ENCODE measurements at places on chromosomes 16 and 17. TPM values are rescaled to one million over a fixed set of nuclear protein-coding genes. Genes with fewer than 3 reads are reported as not detected.
A peak's percentile ranks its signal among the peaks of the same experiment; 100 is the strongest.

Gene ERN1
- 33.8 TPM for total RNA-seq

Gene CX3CL1
- total RNA-seq: not detected

Gene DCAF7
- 20.0 TPM for total RNA-seq

- no peaks in the 10 kb centered on the region for H3K36me3 ChIP-seq
- peaks cover 6% of the 10 kb centered on the region for H3K27me3 ChIP-seq
- DNase-seq: no peak
Measured at GRCh38 chr17:63929860-63930766, 2.0 kb downstream of the CD79B start.

DNA sequence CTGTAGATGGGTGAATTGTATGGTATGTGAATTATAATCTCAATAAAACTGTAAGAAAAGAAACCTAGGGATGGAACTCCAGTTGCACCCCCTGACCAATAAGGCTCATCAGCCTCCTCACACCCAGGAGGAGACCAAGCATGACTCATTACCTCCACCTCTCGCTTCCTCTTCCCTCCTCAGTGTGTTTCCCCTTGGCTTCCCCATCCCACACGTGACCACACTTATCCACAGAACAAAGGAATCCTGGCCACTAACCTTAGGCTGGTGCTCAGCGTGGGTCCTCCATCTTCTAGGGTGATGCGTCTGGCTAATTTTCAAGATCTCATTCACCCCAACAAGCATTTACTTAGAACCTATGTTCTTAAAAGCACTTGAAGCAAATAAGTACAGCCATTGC, 36.2 kb upstream of the MAP3K14 start:
- H3K27me3 ChIP-seq: no peaks in the 10 kb centered on the region
- H3K27ac ChIP-seq: no peak overlapping the region
- DNase-seq: no peak
- no peaks in the 10 kb centered on the region for H3K4me1 ChIP-seq
- no peak overlapping the region for H3K4me3 ChIP-seq

DNA sequence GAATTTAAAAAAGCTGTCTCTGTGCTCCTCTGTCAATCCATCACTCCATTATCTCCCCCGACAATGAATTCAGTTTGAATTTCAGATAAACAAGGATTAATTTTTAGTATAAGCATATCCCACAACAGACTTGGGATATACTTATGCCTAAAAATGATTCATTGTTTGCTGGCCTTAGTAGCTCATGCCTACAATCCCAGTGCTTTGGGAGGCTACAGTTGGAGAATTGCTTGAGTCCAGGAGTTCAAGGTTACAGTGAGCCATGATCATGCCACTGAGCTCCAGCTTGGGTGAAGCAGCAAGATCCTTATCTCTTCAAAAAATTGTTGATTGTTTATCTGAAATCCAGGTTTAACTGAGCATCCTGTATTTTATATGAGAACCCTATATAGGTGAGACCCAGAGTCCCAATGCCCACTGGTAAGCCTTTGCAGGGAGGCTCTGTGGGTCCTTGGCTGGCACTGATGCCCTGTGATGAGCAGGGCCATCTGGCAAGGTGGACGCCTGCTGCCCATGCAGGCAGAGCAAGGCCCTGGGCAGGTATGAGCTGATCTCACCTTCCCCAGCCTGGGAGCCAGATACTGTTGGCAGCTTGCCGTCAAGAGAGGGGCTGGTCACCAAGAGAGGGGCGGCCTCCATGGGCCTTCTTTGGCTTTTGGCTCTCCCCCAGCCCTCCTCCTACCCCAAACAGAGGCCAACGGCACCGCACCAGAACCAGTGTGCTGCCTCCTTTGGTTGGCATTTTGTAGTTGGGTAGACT, 158.7 kb downstream of the SEC14L1 start:
- H3K4me1 ChIP-seq: peaks cover under 1% of the 10 kb centered on the region
- no peak overlapping the region for H3K4me3 ChIP-seq
- H3K27me3 ChIP-seq: no peaks in the 10 kb centered on the region
- DNase-seq: peak; percentile 3
- H3K27ac ChIP-seq: no peak overlapping the region

DNA sequence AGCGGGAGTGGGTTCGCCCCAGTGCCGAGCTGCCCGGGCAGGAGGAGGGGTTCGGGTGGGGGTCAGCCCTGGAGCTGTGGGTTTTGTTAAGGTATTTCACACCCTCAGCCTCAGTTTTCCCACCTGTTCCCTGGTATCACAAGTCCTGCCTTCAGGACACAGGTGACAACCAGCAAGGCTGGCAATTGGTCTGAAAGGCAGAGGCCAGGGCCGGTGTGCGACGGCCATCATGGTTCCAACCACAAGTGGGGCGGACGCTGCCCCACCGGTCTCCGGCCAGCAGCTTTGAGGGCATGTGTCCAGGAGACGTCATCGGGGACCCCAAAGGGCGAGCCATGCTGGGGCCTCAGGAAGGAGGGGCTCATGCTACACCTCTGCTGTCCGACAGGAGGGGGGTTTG, 10.8 kb downstream of the ZNF469 start:
- no peak for DNase-seq
- no peak overlapping the region for H3K27ac ChIP-seq
- peaks cover 42% of the 10 kb centered on the region for H3K27me3 ChIP-seq
- H3K4me3 ChIP-seq: no peak overlapping the region
- peaks cover 18% of the 10 kb centered on the region for H3K4me1 ChIP-seq

GRCh38 chr17:18117982-18118975, 9.7 kb downstream of the MYO15A start:
- H3K4me3 ChIP-seq: no peak overlapping the region
- no peak overlapping the region for H3K27ac ChIP-seq
- H3K27me3 ChIP-seq: no peaks in the 10 kb centered on the region

- peaks cover 28% of the 10 kb centered on the region for H3K4me1 ChIP-seq
- H3K4me3 ChIP-seq: no peak overlapping the region
- no peaks in the 10 kb centered on the region for H3K27me3 ChIP-seq
- no peaks in the 10 kb centered on the region for H3K36me3 ChIP-seq
- H3K27ac ChIP-seq: no peak overlapping the region
Measured at GRCh38 chr16:20383106-20384029, 21.2 kb downstream of the PDILT start.

- no peak for DNase-seq
- H3K27me3 ChIP-seq: no peaks in the 10 kb centered on the region
- H3K4me3 ChIP-seq: no peak overlapping the region
- no peak overlapping the region for H3K27ac ChIP-seq
- peaks cover 98% of the 10 kb centered on the region for H3K36me3 ChIP-seq
Measured at GRCh38 chr17:19915245-19915978, 47.7 kb upstream of the ULK2 start.

DNA sequence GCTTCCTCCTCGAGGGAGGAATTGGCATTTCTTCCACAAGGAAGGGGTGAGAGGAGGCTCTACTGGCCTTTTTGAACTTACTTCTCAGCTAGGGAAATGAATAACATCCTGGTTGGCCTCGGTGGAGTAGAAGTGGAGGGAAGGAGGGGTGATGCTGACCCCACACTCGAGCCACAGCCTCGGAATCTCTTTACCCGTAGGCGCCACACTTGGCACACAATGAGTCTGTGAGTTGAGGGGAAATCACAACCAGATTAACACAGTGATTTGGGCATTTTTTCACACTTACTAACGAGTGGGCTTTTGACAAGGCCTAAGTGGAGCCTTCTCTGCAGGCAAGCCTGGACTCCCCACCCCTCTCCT, 47.3 kb upstream of the TBX2 start:
- H3K27me3 ChIP-seq: no peaks in the 10 kb centered on the region
- H3K4me3 ChIP-seq: no peak overlapping the region
- H3K4me1 ChIP-seq: no peaks in the 10 kb centered on the region
- H3K36me3 ChIP-seq: no peaks in the 10 kb centered on the region

GRCh38 chr16:49632086-49632794, 223.7 kb downstream of the ZNF423 start:
- H3K27ac ChIP-seq: no peak overlapping the region
- no peak for DNase-seq
- no peaks in the 10 kb centered on the region for H3K27me3 ChIP-seq
- H3K4me3 ChIP-seq: no peak overlapping the region
- peaks cover 7% of the 10 kb centered on the region for H3K4me1 ChIP-seq
- H3K36me3 ChIP-seq: peaks cover 9% of the 10 kb centered on the region

DNA sequence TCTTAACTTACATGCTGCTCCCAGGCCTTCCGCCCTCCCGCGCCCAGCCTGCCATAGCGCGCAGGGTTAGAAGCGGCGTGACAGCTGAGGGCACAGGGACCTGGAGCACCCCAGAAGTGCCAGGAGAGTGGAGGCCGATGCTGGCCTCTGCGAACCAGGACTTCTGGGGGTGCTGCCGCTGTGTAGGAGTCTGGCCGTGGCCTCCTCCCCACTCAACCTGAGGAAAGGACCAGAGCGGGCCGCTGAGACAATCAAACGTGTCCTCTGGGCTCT, 1.9 kb upstream of the TMEM204 start:
- H3K4me3 ChIP-seq: peak overlapping the region; percentile 23
- no peak for DNase-seq
- peak overlapping the region; percentile 91 for H3K27ac ChIP-seq

DNA sequence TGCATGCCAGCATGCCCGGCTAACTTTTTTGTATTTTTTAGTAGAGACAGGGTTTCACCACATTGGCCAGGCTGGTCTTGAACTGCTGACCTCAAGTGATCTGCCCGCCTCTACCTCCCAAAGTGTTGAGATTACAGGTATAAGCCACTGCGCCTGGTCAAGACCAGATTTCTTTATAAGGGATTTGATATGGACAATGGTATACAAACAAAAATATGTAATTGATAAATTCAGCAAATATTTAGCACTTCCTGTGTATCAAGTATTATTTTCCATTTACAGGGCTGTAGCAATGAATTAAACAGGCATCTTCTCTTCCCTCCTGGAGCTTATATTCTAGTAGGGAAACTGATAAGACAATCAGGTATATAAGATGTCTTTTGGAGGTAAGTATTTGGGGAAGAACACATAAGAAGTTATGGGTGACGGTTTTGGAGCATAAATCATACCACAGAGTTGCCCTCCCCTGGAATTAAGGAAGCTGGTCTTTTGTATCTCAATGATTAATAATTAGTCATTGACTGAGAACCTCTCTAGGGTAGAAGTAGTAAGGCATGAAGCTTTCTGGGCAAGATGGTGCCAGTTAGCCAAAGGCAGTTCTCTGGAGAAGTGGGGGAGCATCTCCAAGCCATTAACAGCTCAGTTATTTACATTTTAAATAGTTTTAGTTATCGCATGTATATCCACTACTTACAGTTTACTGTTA, 35.8 kb downstream of the TANC2 start:
- H3K4me3 ChIP-seq: no peak overlapping the region
- H3K4me1 ChIP-seq: no peaks in the 10 kb centered on the region
- DNase-seq: no peak
- H3K27me3 ChIP-seq: no peaks in the 10 kb centered on the region
- no peaks in the 10 kb centered on the region for H3K36me3 ChIP-seq

DNA sequence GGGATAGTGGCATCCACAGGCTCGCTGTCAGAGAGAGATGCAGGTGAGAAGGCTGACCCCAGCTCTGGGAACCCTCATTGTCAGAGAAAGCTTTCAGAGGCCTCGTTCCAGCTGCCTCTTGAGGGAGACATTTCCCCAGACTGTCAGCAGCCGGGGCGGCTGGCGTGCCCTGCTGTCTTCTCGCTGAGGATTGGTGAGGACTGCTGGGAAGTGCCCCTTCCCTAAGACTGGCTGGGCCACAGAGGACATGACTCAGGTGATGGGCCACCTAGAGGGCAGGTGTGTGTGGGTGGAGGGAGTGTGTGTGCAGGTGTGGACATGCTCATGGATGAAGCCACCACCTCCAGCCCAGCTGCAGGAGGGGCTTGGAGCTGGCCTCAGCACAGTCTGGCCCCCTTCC, 25.3 kb downstream of the SPACA3 start:
- no peaks in the 10 kb centered on the region for H3K27me3 ChIP-seq
- no peak overlapping the region for H3K27ac ChIP-seq
- H3K4me3 ChIP-seq: no peak overlapping the region
- H3K4me1 ChIP-seq: no peaks in the 10 kb centered on the region
- H3K36me3 ChIP-seq: no peaks in the 10 kb centered on the region

DNA sequence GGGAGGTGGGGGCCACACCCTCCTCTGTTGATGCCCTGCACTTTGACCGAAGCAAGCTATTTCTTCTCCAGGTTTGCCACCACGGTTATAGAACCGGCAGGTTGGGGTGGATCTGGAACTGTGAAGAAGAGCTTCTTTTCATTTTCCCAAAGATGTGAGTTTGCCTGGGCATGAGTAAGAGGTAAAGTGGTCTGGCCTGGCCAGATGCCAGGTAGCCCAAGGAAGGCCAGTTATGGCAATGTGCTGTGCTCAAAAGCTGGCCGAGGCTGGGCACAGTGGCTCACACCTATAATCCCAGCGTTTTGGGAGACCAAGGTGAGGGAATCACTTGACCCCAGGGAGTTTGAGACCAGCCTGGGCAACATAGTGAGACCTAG, 18.7 kb downstream of the ATP6V0D1 start:
- H3K4me3 ChIP-seq: no peak overlapping the region
- H3K27me3 ChIP-seq: no peaks in the 10 kb centered on the region
- DNase-seq: no peak
- H3K27ac ChIP-seq: peak overlapping the region; percentile 80
- no peaks in the 10 kb centered on the region for H3K36me3 ChIP-seq

DNA sequence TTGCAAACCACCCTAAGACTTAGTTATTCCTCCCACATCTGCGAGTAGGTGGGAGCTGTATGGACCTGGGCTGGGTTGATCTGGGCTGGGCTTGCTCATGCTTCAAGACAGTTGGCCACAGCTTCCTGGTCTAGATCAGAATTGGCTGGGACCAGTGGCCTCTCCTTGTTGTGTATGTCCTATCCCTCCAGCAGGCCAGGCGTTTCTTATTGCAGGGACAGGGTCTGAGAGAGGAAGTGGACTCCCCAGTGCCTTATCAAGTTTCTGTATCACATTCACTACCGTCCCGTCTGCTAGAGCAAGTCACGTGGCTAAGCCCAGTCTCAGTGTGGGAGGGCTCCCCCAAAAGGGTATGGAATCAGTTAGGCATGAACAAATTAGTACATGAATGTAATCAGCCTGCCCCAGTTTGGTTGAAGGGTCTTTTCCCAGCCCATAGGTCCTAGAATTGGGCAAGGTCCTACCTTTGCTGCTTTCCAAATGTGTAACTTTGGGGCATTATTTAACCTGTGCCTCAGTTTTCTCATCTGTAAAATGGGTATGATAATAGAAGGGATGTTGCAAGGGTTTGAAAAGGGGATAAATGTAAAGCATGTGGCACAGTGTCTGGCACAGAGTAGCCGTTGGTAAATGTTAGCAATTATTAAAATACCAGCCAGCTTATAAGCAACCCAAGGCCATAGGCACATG, 36.0 kb downstream of the NKD1 start:
- no peak overlapping the region for H3K4me3 ChIP-seq
- no peaks in the 10 kb centered on the region for H3K4me1 ChIP-seq
- H3K27ac ChIP-seq: peak overlapping the region; percentile 80
- H3K36me3 ChIP-seq: no peaks in the 10 kb centered on the region
- no peak for DNase-seq

- H3K36me3 ChIP-seq: peaks cover 49% of the 10 kb centered on the region
- no peak overlapping the region for H3K27ac ChIP-seq
- DNase-seq: peak; percentile 22
- H3K4me1 ChIP-seq: peaks cover 4% of the 10 kb centered on the region
Measured at GRCh38 chr17:146983-147761, 9.8 kb downstream of the SCGB1C2 start.

GRCh38 chr16:4944333-4945281, 7.7 kb upstream of the PPL start:
- H3K4me1 ChIP-seq: peaks cover 38% of the 10 kb centered on the region
- H3K27me3 ChIP-seq: no peaks in the 10 kb centered on the region
- peak overlapping the region; percentile 78 for H3K27ac ChIP-seq
- peak; percentile 97 for DNase-seq
- H3K36me3 ChIP-seq: no peaks in the 10 kb centered on the region
- H3K4me3 ChIP-seq: no peak overlapping the region

- no peak overlapping the region for H3K27ac ChIP-seq
- peaks cover 87% of the 10 kb centered on the region for H3K36me3 ChIP-seq
- no peak for DNase-seq
- H3K4me3 ChIP-seq: no peak overlapping the region
- H3K27me3 ChIP-seq: no peaks in the 10 kb centered on the region
- H3K4me1 ChIP-seq: peaks cover 6% of the 10 kb centered on the region
Measured at GRCh38 chr17:65537343-65537844, 24.1 kb downstream of the AXIN2 start.

Data from stomach (tissue), 19 donors.